ENCODE measurements at places on chromosomes 16 and 17.
A peak's percentile ranks its signal among the peaks of the same experiment; 100 is the strongest.

GRCh38 chr16:4052801-4053293 is 63.4 kb downstream of the ADCY9 start:
- no peak for DNase-seq
- H3K4me3 ChIP-seq = no peak overlapping the region
- H3K36me3 ChIP-seq = no peaks in the 10 kb centered on the region
- H3K27me3 ChIP-seq = no peaks in the 10 kb centered on the region
- H3K4me1 ChIP-seq = no peaks in the 10 kb centered on the region

DNA sequence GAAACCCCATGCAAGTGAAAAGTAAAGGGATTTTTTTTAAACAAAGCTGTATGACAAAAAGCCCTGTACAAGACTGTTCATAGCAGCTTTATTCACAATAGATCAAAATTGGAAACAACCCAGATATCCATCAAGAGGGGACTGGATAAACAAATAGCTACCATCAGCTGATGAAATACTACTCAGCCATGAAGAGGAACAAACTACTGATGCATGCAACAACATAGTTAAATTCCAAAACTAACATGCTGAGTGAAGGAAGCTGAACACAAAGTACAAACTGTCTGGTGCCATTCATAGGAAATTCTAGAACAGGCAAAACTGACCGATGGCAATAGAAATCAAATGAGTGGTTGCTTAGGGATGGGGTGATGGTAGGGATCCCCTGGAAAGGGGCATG is 15.1 kb downstream of the FOXJ1 start:
- no peak overlapping the region for H3K27ac ChIP-seq
- H3K27me3 ChIP-seq = no peaks in the 10 kb centered on the region
- no peak for DNase-seq
- H3K4me3 ChIP-seq = no peak overlapping the region
- peaks cover 16% of the 10 kb centered on the region for H3K4me1 ChIP-seq
- no peaks in the 10 kb centered on the region for H3K36me3 ChIP-seq

DNA sequence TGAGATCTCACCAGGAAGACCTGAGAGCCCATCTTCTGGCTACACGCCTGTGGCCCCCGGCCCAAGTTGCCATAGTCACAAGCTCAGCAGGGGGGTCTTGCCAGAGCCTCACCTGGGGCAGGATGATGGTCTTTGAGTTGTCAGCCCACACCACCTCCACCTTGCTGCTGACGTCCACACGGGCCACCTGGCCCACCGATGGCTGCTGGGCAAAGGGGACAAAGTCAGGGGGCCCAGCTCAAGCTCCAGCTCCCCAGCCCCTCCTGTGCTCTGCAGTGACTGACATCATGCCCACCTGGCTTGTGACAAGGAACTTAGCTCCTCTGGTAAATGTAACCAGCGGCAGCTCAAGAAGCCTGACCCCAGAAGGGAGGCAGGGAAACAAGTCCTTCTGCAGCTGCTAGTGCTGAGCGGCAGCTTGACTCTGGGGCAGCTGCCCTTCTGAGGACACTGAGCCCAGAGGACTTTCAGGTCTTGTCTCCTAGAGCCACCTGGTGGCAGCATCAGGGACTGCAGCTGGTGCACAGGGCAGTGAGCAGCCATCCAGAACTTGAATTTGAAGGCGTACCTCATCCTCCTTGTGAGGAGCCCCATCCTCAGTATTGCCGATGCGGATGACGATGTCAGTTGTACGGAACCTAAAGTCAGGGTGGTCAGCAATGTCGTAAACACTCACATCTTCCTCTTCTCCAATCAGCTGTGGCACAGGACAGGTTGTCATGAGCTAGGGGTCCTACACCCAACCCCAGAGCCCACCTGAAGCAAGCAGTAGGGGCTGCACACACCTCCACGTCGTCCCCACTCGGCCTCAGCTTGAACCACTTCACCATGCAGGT is 13.5 kb downstream of the SPHK1 start:
- no peaks in the 10 kb centered on the region for H3K4me1 ChIP-seq
- H3K4me3 ChIP-seq = no peak overlapping the region
- H3K27ac ChIP-seq = no peak overlapping the region
- H3K36me3 ChIP-seq = peaks cover 40% of the 10 kb centered on the region

- no peak overlapping the region for H3K27ac ChIP-seq
- H3K4me3 ChIP-seq = no peak overlapping the region
- no peaks in the 10 kb centered on the region for H3K4me1 ChIP-seq
- H3K36me3 ChIP-seq = peaks cover 13% of the 10 kb centered on the region
- no peaks in the 10 kb centered on the region for H3K27me3 ChIP-seq
Observed at GRCh38 chr16:87830673-87831420, 38.5 kb downstream of the SLC7A5 start.

GRCh38 chr17:77042476-77043231 is 98.1 kb upstream of the SEC14L1 start:
- no peaks in the 10 kb centered on the region for H3K4me1 ChIP-seq
- no peaks in the 10 kb centered on the region for H3K36me3 ChIP-seq
- no peak overlapping the region for H3K4me3 ChIP-seq
- DNase-seq = no peak
- H3K27me3 ChIP-seq = peaks cover 3% of the 10 kb centered on the region
- H3K27ac ChIP-seq = no peak overlapping the region

DNA sequence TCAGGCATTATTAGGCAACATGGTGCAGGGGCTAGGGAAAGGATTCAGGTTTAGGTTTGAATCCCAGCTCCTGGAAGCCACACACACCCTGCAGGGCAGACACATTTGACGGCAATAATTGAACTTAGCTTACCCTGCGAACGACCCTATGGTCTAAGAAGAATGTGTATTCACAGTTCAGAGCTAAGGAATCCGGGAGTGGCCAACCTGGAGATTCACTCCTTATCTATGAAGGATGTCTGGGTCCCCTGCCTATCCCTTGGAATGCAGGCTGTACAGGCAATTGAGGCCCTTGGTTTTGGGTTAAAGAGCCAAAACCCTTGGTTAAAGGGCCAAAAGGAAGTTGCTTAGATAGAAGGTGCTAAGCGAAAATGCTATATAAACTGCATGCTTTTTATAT is 2.9 kb upstream of the SYT17 start:
- peaks cover 18% of the 10 kb centered on the region for H3K27me3 ChIP-seq
- H3K4me3 ChIP-seq = no peak overlapping the region
- no peak overlapping the region for H3K27ac ChIP-seq
- H3K36me3 ChIP-seq = no peaks in the 10 kb centered on the region

- H3K36me3 ChIP-seq = no peaks in the 10 kb centered on the region
- H3K27ac ChIP-seq = no peak overlapping the region
- H3K27me3 ChIP-seq = peaks cover 41% of the 10 kb centered on the region
- H3K4me3 ChIP-seq = no peak overlapping the region
- H3K4me1 ChIP-seq = no peaks in the 10 kb centered on the region
Observed at GRCh38 chr17:63478814-63479494, 2.1 kb downstream of the ACE start.

- H3K4me3 ChIP-seq = peak overlapping the region; percentile 79
- H3K27me3 ChIP-seq = no peaks in the 10 kb centered on the region
- H3K27ac ChIP-seq = peak overlapping the region; percentile 94
- peak; percentile 95 for DNase-seq
Observed at GRCh38 chr17:17849147-17849820, 12.5 kb upstream of the SREBF1 start.

DNA sequence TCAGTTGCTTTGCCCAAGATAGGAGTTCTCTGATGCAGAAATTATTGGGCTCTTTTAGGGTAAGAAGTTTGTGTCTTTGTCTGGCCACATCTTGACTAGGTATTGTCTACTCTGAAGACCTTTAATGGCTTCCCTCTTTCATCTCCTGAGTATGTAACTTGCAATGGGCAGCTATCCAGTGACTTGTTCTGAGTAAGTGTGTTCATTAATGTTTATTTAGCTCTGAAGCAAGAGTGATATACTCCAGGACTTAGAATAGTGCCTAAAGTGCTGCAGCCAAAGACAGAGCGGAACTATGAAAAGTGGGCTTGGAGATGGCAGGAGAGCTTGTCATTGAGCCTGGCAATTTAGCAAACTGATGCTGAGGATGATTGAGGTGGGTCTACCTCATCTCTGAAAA is 8.8 kb upstream of the TANGO6 start:
- no peaks in the 10 kb centered on the region for H3K4me1 ChIP-seq
- H3K27me3 ChIP-seq = peaks cover 4% of the 10 kb centered on the region
- no peak for DNase-seq

- H3K4me3 ChIP-seq = peak overlapping the region; percentile 79
- H3K27ac ChIP-seq = peak overlapping the region; percentile 60
- DNase-seq = no peak
- H3K4me1 ChIP-seq = peaks cover 12% of the 10 kb centered on the region
- no peaks in the 10 kb centered on the region for H3K27me3 ChIP-seq
Observed at GRCh38 chr17:28372203-28372944, 880 bp downstream of the SARM1 start.

- no peaks in the 10 kb centered on the region for H3K27me3 ChIP-seq
- H3K4me1 ChIP-seq = no peaks in the 10 kb centered on the region
- H3K36me3 ChIP-seq = no peaks in the 10 kb centered on the region
- no peak overlapping the region for H3K4me3 ChIP-seq
- no peak overlapping the region for H3K27ac ChIP-seq
Observed at GRCh38 chr16:51556694-51557340, 405.7 kb upstream of the SALL1 start.

DNA sequence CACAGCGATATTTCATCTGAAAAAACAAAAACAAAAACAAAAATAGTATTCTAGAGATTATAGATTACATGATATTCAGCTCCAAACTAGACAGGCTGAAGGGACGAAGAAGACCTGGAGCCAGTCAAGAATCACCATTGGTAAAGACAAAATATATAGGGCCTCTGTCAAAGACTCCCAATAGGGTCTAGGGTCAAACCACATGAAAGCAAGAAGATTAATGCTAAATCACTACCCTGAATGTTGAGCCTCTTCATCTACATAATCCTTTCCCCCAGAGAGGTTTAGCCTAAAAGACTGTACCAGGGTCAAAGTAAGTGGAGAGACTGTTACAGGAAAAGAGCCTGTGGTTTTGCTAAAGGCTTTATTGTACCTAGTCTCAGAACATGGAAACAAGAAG is 10.8 kb upstream of the NME1 start:
- H3K27me3 ChIP-seq = no peaks in the 10 kb centered on the region
- DNase-seq = no peak
- H3K27ac ChIP-seq = no peak overlapping the region
- no peaks in the 10 kb centered on the region for H3K36me3 ChIP-seq
- no peak overlapping the region for H3K4me3 ChIP-seq

DNA sequence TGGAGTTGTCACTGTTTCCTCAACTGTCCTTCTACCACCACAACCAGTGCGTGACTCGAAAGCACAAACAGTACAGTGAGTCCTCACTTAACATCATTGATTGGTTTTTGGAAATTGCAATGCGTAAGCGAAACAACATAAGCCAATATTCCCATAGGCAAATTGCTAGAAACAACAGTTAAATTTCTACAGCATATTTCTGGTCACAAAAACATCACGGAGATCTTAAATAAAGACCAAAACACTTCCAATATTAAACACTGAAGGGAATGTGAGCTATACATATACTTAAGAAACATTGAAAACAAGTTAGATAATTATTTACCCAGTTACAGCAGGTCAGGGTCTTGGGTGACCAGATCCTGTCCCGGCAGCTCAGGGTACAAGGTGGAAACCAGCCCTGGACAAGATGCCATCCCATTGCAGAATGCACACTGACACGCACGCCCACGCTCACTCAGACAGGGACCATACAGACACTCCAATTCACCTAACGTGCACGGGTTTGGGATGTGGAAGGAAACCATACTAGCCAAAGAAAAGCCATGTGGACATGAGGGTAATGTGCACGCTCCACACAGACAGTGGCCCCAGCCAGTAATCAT is 4.7 kb downstream of the SLC13A5 start:
- no peak for DNase-seq
- H3K4me1 ChIP-seq = no peaks in the 10 kb centered on the region
- H3K36me3 ChIP-seq = no peaks in the 10 kb centered on the region

GRCh38 chr16:5018793-5019192 is 14.9 kb downstream of the NAGPA start:
- no peak overlapping the region for H3K4me3 ChIP-seq
- no peak for DNase-seq
- no peaks in the 10 kb centered on the region for H3K4me1 ChIP-seq
- no peak overlapping the region for H3K27ac ChIP-seq
- H3K36me3 ChIP-seq = no peaks in the 10 kb centered on the region
- no peaks in the 10 kb centered on the region for H3K27me3 ChIP-seq

- H3K27me3 ChIP-seq = no peaks in the 10 kb centered on the region
- H3K4me3 ChIP-seq = no peak overlapping the region
- H3K27ac ChIP-seq = no peak overlapping the region
- peak; percentile 21 for DNase-seq
Observed at GRCh38 chr16:55257966-55258613, 65.9 kb upstream of the IRX6 start.

DNA sequence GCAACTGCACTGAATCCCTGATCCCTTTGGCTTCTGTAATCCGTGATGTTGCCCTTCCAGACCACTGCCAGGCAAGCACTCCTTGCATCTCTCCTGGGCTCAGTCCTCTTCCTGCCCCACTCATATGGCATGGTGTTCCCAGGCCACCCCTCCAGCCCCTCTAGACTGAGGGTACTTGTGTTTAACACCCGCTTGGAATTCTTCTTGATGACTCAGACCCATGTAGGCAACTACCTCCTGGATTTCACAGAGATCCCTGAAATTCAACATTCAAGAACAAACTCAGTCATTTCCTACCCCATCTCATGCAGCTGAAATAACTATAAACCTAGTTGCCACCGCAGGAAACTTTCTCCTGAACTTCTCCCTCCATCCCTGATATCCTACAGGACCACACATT is 541.9 kb upstream of the CDH11 start:
- no peak overlapping the region for H3K4me3 ChIP-seq
- H3K27ac ChIP-seq = no peak overlapping the region
- no peaks in the 10 kb centered on the region for H3K36me3 ChIP-seq
- H3K4me1 ChIP-seq = no peaks in the 10 kb centered on the region

- H3K27ac ChIP-seq = no peak overlapping the region
- DNase-seq = no peak
- H3K36me3 ChIP-seq = no peaks in the 10 kb centered on the region
- H3K4me1 ChIP-seq = peaks cover 5% of the 10 kb centered on the region
Observed at GRCh38 chr16:86959091-86959651, 358.0 kb downstream of the C16orf95 start.

DNA sequence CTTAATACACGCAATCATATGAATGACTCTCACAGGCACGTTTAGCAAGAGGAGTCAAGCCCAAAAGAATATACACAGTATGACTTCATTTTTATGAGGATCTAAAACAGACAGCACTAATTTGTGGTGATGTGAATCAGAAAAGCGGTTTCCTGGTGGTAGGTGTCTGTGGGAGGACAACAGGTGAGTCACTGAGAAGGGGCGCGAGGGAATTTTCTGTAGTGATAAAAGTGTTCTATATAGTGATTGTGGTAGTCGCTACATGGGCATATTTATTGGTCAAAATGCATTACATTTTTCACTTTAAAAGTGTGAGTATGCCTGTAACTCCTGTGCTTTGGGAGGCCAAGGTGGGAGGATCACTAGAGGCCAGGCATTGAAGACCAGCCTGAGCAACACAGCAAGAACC is 7.6 kb upstream of the TNRC6A start:
- H3K4me3 ChIP-seq = no peak overlapping the region
- no peaks in the 10 kb centered on the region for H3K27me3 ChIP-seq
- H3K27ac ChIP-seq = no peak overlapping the region
- DNase-seq = peak; percentile 72
- no peaks in the 10 kb centered on the region for H3K36me3 ChIP-seq
- peaks cover 2% of the 10 kb centered on the region for H3K4me1 ChIP-seq

- no peak overlapping the region for H3K4me3 ChIP-seq
- H3K36me3 ChIP-seq = no peaks in the 10 kb centered on the region
- H3K27me3 ChIP-seq = no peaks in the 10 kb centered on the region
- H3K27ac ChIP-seq = no peak overlapping the region
Observed at GRCh38 chr17:72351884-72352346, 231.1 kb downstream of the SOX9 start.
